ENCODE measurements at places on chromosomes 13 and 19. TPM values are rescaled to one million over a fixed set of nuclear protein-coding genes. Genes with fewer than 3 reads are reported as not detected.

AMER2 gene
- total RNA-seq, result not detected

TRPM4 gene
- not detected for total RNA-seq

DNA sequence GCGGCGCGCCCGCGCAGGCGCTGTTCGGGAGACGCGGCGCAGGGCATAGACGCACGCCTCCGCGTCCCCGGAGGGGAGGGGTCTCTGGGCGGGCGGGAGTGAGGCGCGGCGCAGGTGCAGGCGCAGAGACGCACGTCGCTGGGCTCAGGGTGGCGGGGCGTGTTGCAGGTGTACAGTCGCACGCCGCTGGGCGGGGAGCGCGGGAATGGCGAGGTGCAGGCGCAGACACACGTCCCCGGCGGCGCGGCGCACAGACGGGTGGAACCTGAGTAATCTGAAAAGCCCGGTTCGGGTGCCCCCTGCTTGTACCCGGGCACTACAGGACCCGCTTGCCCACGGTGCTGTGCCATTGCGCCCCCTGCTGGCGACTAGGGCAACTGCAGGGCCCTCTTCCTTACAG is 44.7 kb downstream of the PLPP2 start:
- H3K36me3 ChIP-seq, result no peaks in the 10 kb centered on the region
- no peak overlapping the region for H3K27ac ChIP-seq
- H3K4me1 ChIP-seq, result no peaks in the 10 kb centered on the region
- H3K4me3 ChIP-seq, result no peak overlapping the region
- DNase-seq, result no peak

GRCh38 chr19:18150776-18151624 is 2.0 kb upstream of the PIK3R2 start:
- no peaks in the 10 kb centered on the region for H3K36me3 ChIP-seq
- H3K27ac ChIP-seq, result peak overlapping the region; percentile 96
- H3K27me3 ChIP-seq, result no peaks in the 10 kb centered on the region

DNA sequence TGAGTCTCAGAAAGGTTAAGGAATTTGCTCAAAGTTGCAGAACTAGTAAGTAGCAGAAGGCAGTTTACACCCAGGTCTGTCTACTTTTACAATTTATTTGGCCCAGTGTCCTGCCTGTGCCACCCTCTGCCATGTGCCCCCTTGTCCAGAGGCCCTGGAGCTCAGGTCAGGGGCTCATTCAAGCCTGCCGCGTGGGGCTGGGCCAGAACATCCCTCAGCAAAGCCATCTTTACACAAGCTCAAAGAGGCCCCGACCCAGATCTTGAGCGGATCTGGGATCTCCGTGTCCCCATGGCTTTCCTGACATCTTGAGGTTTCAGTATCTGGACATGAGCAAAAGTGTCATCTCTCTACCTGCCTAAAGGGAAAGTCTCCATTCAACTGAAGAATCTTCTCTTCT is 76.4 kb upstream of the VSTM2B start:
- DNase-seq, result no peak
- no peaks in the 10 kb centered on the region for H3K36me3 ChIP-seq
- peaks cover 3% of the 10 kb centered on the region for H3K27me3 ChIP-seq
- H3K4me3 ChIP-seq, result no peak overlapping the region
- H3K27ac ChIP-seq, result no peak overlapping the region

DNA sequence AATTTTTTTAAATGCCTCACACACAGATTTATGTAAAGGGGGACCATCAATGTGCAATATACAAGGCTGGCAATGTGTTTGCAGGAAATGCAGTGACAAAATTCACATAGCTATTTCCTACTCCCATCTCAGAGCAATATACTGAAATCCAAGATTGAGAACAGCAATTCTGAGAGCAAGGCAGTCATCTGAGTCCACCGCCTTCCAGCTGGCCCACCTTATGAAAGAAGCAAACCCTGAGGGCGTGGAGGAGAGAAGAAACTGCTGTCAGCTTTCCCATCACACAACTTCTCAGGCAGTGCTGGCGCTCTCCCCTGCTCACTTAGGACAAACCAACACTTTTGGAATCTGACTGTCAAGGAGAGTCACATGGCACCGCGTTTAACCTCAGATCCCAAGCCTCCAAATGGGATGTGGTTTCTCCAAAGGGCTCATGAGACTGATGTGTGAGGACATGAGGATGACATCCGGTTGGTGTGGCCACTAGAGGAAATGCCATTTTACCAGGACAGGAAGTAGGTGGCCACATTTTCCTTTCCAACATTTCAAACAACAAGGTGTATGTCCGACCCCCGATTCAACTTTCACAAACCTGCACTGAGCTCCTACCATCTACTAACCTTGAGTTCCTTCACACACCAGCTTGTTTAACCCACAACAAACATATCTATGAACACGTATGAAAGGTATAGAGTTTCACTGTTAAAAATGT is 3.7 kb upstream of the DOCK9 start:
- DNase-seq, result no peak
- H3K27me3 ChIP-seq, result no peaks in the 10 kb centered on the region
- no peak overlapping the region for H3K27ac ChIP-seq
- H3K4me3 ChIP-seq, result no peak overlapping the region
- no peaks in the 10 kb centered on the region for H3K4me1 ChIP-seq

FAM124A gene
- not detected for total RNA-seq

- no peaks in the 10 kb centered on the region for H3K36me3 ChIP-seq
- no peaks in the 10 kb centered on the region for H3K4me1 ChIP-seq
- no peak for DNase-seq
- no peaks in the 10 kb centered on the region for H3K27me3 ChIP-seq
- H3K4me3 ChIP-seq, result no peak overlapping the region
These were observed 1248.8 kb upstream of the SLC10A2 start for GRCh38 chr13:104314926-104315535.

DNA sequence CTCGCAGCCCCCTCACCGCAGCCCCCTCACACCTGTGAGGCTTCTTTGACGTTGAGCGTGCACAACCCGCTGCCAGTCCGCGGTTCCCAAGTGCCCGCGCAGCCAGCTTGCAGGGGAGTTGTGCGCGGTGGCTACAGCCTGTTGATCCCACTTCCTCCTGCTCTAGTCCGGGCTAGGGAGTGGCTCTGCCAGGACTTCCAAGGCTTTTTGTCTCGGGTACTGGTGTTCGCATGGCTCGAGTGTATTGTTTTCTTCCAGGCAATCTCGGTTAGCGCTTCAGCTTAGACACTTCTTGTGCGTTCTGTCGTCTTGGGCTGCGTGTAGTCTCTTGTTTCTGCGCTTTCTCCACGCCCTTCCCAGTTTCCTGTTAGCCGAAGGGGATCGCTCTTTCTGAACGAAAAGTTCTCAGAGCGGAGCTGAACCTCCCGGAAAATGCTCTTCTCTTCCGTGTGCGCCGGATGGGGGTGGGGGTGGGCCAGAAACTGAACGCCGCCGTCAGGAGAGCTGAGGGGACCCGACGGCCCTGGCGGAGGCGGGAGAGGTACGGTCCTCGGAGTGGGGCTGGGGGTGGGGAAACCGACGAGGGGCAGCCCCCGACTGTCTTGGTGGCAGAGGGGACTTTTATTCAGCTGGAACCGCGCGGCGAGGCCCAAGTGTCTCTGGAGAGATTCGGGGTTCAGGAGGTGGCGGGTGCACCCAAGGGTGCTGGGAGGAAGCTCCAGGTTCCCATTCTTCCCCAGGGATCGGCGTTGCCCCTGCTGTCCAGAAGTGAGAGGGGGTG is 697 bp upstream of the DGKH start:
- H3K27ac ChIP-seq, result no peak overlapping the region
- peak; percentile 46 for DNase-seq
- H3K4me3 ChIP-seq, result peak overlapping the region; percentile 92
- no peaks in the 10 kb centered on the region for H3K36me3 ChIP-seq
- H3K4me1 ChIP-seq, result peaks cover 15% of the 10 kb centered on the region

- no peaks in the 10 kb centered on the region for H3K27me3 ChIP-seq
- no peaks in the 10 kb centered on the region for H3K36me3 ChIP-seq
- no peak for DNase-seq
- H3K4me3 ChIP-seq, result no peak overlapping the region
These were observed 640.3 kb downstream of the TBC1D4 start for GRCh38 chr13:74841651-74842050.

OR7C1 gene
- total RNA-seq, result not detected

DNA sequence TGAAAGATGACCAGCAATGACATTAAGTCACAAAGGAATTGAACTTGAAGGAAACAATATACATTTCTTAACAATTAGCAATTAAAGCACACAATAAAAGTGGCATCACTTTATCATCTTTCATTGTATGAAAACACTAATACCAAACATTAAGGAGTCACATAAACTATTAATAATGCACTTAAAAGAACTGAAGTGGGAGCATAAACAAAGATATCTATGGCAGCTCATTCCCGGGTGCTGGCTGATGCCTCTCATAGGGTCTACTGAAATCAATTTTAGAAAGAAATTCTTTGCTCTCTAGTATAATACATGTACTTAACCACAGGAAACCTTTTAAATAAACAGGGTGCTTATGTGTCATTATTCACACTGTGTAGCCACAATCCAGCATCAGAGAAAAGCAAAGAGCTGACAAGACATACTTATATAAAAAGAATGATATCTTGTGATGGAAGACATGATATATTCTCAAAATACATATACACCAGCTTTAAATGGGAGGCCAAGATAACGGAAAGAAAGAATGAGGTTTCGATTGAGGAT is 1207.8 kb downstream of the EFNB2 start:
- no peaks in the 10 kb centered on the region for H3K36me3 ChIP-seq
- no peaks in the 10 kb centered on the region for H3K27me3 ChIP-seq
- no peak overlapping the region for H3K4me3 ChIP-seq
- no peak overlapping the region for H3K27ac ChIP-seq
- no peaks in the 10 kb centered on the region for H3K4me1 ChIP-seq
- DNase-seq, result no peak

DNA sequence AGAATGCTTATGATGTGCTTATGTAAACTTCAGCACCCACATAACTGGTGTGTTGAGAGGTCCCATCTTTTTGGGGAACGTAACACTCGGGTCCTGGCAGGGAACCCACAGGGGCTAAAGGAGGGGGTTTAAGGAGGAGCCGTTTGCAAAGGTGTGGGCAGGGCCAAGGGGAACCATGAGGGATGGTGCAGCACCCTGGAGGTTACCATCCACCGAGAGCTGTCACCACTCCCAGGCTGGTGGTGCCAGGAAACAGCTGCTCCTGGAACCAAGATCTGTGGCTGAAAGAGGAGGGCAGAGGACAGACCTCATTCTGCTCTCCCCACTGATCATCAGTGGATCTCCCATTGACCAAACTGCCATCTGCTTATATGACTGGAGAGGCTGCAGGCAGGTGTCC is 23.2 kb upstream of the CYP4F8 start:
- no peaks in the 10 kb centered on the region for H3K4me1 ChIP-seq
- no peak overlapping the region for H3K4me3 ChIP-seq
- no peaks in the 10 kb centered on the region for H3K27me3 ChIP-seq
- H3K27ac ChIP-seq, result no peak overlapping the region
- no peaks in the 10 kb centered on the region for H3K36me3 ChIP-seq
- no peak for DNase-seq

GRCh38 chr13:112969692-112970338 is 801 bp downstream of the MCF2L start:
- no peaks in the 10 kb centered on the region for H3K4me1 ChIP-seq
- no peak overlapping the region for H3K4me3 ChIP-seq
- no peak overlapping the region for H3K27ac ChIP-seq
- H3K27me3 ChIP-seq, result no peaks in the 10 kb centered on the region
- no peak for DNase-seq
- H3K36me3 ChIP-seq, result no peaks in the 10 kb centered on the region

- H3K27ac ChIP-seq, result peak overlapping the region; percentile 92
- peak overlapping the region; percentile 97 for H3K4me3 ChIP-seq
- H3K27me3 ChIP-seq, result no peaks in the 10 kb centered on the region
- DNase-seq, result peak; percentile 75
- H3K36me3 ChIP-seq, result peaks cover 28% of the 10 kb centered on the region
These were observed 1.1 kb downstream of the RPL36 start for GRCh38 chr19:5690955-5691821.

DNA sequence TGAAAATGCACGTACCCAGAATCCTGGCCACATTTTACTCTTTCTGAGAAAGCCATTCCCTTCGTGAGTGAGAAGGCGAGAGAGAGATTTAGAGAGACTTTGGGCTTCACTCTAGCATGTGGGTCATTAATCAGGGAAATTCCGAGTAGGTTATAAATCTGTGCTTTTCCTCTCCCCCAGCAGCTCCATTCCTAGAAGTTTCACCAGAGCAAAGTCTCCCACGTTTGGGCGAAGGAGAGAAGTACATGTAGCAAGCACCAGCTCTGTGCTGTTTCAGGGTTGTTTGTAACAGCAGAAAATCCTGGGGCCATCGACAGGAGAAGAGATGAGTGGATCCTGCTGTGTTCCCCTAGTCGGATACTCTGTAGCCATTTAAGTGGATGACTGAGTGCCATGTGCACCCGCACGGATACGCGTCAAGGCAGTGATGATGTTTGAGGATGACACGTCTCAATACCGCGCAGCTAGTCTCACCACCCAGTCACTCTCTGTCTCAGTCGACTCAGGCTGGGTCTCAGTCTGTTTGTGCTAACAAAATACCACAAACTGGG is 131.8 kb upstream of the PEG3 start:
- H3K4me1 ChIP-seq, result no peaks in the 10 kb centered on the region
- H3K27ac ChIP-seq, result no peak overlapping the region
- no peaks in the 10 kb centered on the region for H3K36me3 ChIP-seq
- no peaks in the 10 kb centered on the region for H3K27me3 ChIP-seq

- no peak for DNase-seq
- no peaks in the 10 kb centered on the region for H3K27me3 ChIP-seq
- no peak overlapping the region for H3K27ac ChIP-seq
- no peaks in the 10 kb centered on the region for H3K36me3 ChIP-seq
These were observed 32.6 kb upstream of the ASF1B start for GRCh38 chr19:14168993-14169392.

KIR2DL1 gene
- total RNA-seq, result not detected

- peaks cover 42% of the 10 kb centered on the region for H3K4me1 ChIP-seq
- H3K27ac ChIP-seq, result peak within 1 kb of the TSS; percentile 48
- H3K4me3 ChIP-seq, result peak within 1 kb of the TSS; percentile 77
- DNase-seq, result peak; percentile 78
- no peaks in the 10 kb centered on the region for H3K36me3 ChIP-seq
These were observed at the start of gene ETV2 for GRCh38 chr19:35641515-35642151. ETV2 (plus strand) TSS chr19:35641745; CDS start chr19:35642461, 716 bp downstream.

GRCh38 chr13:97295283-97296182 is 73.4 kb downstream of the MBNL2 start:
- no peak overlapping the region for H3K27ac ChIP-seq
- no peaks in the 10 kb centered on the region for H3K4me1 ChIP-seq
- no peaks in the 10 kb centered on the region for H3K36me3 ChIP-seq
- H3K27me3 ChIP-seq, result no peaks in the 10 kb centered on the region
